ENCODE measurements at places on chromosomes 12 and 14. TPM values are rescaled to one million over a fixed set of nuclear protein-coding genes. Genes with fewer than 3 reads are reported as not detected.

The TTC8 gene
- total RNA-seq, result 40.8 TPM

The HOXC13 gene
- 10.3 TPM for total RNA-seq

The YEATS4 gene
- 47.0 TPM for total RNA-seq

The TC2N gene
- 0.54 TPM for total RNA-seq

The C12orf50 gene
- not detected for total RNA-seq

The CEP170B gene
- 24.8 TPM for total RNA-seq

The IRAK3 gene
- 0.16 TPM for total RNA-seq

The GALNT8 gene
- not detected for total RNA-seq

The GLIPR1L1 gene
- not detected for total RNA-seq

The EIF2S3B gene
- 0.88 TPM for total RNA-seq

The OR4L1 gene
- total RNA-seq, result not detected

The TTC6 gene
- 0.58 TPM for total RNA-seq

The KCNC2 gene
- not detected for total RNA-seq

The RNF31 gene
- total RNA-seq, result 29.7 TPM

The OTX2 gene
- not detected for total RNA-seq

The HHIPL1 gene
- 0.34 TPM for total RNA-seq

The RESF1 gene
- 20.9 TPM for total RNA-seq

The SLC6A13 gene
- total RNA-seq, result 0.33 TPM

The CLEC9A gene
- total RNA-seq, result not detected

The VAMP1 gene
- 9.7 TPM for total RNA-seq

The RPGRIP1 gene
- 0.23 TPM for total RNA-seq

The COL2A1 gene
- 0.13 TPM for total RNA-seq

The POTEM gene
- not detected for total RNA-seq

The OR4E2 gene
- not detected for total RNA-seq

The LRRC23 gene
- 16.6 TPM for total RNA-seq

The ERP27 gene
- not detected for total RNA-seq

The OVCH1 gene
- total RNA-seq, result not detected

The ACSM4 gene
- total RNA-seq, result not detected

The TMPO gene
- 88.0 TPM for total RNA-seq

The SLC39A5 gene
- total RNA-seq, result not detected

The HOXC4 gene
- 4.3 TPM for total RNA-seq

The OR4E1 gene
- total RNA-seq, result not detected

The IL26 gene
- not detected for total RNA-seq

The TRPV4 gene
- 0.08 TPM for total RNA-seq

The NRL gene
- 0.92 TPM for total RNA-seq

Measured in A549 treated with CORT108297 at 1 μM for 4 hours (cell line).